ENCODE measurements at places on chromosomes 2 and 18. TPM values are rescaled to one million over a fixed set of nuclear protein-coding genes. Genes with fewer than 3 reads are reported as not detected.

The KCNS3 gene
- total RNA-seq = not detected

The CROCC2 gene
- total RNA-seq = not detected

GRCh38 chr2:200185628-200186000 lies 120.9 kb upstream of the SPATS2L start:
- H3K4me3 ChIP-seq = no peak overlapping the region
- H3K4me1 ChIP-seq = no peaks in the 10 kb centered on the region
- H3K27ac ChIP-seq = no peak overlapping the region
- H3K27me3 ChIP-seq = no peaks in the 10 kb centered on the region
- no peaks in the 10 kb centered on the region for H3K36me3 ChIP-seq

DNA sequence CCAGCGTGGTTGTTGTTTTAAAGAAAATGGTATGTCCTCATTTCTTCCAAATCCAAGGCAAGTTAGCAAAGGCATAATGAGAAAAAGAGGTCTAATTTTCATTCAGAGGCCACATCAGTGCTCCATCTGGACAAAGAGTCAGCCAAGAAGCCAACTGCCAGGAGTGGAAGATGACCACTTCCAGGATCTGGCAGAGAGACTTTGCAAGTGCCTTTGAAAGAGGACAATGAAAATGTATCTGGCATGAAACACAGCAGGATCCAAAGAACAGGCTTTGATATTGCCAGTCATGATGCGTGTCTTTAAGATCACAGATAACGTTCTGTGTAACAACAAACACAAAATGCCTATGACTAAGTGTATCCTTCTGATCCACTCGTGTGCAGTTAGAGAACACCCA lies 82.8 kb downstream of the AFF3 start:
- H3K4me3 ChIP-seq = no peak overlapping the region
- no peak overlapping the region for H3K27ac ChIP-seq
- no peaks in the 10 kb centered on the region for H3K27me3 ChIP-seq
- H3K4me1 ChIP-seq = peaks cover 32% of the 10 kb centered on the region
- no peak for DNase-seq

DNA sequence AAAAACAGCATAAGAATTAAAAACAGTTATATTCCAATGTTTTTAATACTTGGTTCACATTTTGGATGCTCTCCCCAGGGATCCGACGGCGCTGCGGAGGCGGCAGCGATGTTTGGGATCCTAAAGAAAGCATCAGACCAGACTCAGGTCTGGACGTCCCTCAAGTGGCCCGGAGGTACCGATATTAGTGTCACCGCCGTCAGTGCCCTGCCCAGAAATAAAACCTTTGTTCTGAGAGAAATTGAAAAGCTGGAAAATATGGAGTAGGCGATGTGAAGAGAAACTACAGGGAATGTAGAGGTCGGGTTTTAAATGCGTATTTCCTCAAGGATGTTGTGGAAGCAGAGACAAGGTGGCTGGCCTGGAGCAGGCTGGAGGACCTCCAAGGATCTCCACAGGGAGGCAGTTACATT lies 683 bp upstream of the TBC1D8 start:
- no peak for DNase-seq
- peak overlapping the region; percentile 28 for H3K4me3 ChIP-seq
- no peaks in the 10 kb centered on the region for H3K36me3 ChIP-seq
- no peak overlapping the region for H3K27ac ChIP-seq
- no peaks in the 10 kb centered on the region for H3K27me3 ChIP-seq
- H3K4me1 ChIP-seq = peaks cover 19% of the 10 kb centered on the region
